ENCODE measurements at places on chromosomes 13 and 19.
A peak's percentile ranks its signal among the peaks of the same experiment; 100 is the strongest.

GRCh38 chr13:59178344-59178743 lies 985.4 kb downstream of the DIAPH3 start:
- no peak for ATAC-seq

DNA sequence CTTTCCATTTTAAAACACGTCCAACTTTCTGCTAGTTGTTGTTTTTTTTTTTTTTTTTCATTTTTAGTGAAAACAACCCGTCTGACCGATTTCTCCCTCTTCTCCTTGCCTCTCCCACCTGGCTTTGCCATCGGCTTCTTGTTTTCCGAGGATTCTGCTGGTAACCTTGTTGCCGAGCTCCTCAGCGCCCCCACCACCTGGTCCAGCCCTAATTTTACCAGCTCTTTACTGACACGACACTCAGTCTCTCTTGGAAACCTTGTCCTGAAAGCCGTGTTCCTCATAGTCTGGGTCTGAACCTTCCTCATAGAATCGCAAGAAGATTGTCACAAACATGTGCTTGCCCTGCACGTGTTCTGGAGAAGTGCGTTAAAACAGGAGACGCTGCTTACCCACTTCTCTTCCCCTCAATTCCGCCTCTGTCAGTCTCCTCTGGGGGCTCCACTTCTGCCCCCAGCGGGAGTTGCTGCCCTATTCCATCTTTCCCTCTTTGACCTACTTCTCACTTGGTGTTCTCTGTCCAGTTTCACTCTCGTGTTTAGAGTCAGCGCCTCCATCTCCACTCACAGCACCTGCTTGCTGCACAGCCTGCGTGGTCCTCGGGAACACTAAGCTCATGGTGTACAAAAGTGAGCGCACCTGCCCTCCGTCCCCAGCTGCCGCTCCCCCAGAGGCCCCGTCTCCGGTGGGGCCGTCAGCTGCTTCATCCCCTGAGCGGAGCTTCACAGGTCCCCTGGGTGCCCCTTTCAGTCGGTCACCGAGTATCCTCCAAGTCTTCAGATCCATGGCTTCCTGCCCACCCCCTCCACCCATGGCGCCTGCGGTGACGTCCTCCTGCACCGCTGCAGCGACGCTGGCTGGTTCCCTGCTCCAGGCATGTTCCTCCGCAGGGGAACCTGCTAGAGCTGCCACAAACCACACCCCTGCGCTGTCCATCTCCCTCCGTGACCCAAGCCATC lies 65.1 kb downstream of the TM9SF2 start:
- peak; percentile 22 for ATAC-seq

GRCh38 chr19:5313307-5313706 lies 27.3 kb downstream of the PTPRS start:
- ATAC-seq = no peak

- peak; percentile 55 for ATAC-seq
These were observed 146.2 kb downstream of the MYO16 start for GRCh38 chr13:108775597-108775996.

- ATAC-seq = no peak
These were observed 2.0 kb downstream of the ZNF792 start for GRCh38 chr19:34961775-34962686.

GRCh38 chr19:5096536-5096935 lies 127.6 kb downstream of the KDM4B start:
- no peak for ATAC-seq

DNA sequence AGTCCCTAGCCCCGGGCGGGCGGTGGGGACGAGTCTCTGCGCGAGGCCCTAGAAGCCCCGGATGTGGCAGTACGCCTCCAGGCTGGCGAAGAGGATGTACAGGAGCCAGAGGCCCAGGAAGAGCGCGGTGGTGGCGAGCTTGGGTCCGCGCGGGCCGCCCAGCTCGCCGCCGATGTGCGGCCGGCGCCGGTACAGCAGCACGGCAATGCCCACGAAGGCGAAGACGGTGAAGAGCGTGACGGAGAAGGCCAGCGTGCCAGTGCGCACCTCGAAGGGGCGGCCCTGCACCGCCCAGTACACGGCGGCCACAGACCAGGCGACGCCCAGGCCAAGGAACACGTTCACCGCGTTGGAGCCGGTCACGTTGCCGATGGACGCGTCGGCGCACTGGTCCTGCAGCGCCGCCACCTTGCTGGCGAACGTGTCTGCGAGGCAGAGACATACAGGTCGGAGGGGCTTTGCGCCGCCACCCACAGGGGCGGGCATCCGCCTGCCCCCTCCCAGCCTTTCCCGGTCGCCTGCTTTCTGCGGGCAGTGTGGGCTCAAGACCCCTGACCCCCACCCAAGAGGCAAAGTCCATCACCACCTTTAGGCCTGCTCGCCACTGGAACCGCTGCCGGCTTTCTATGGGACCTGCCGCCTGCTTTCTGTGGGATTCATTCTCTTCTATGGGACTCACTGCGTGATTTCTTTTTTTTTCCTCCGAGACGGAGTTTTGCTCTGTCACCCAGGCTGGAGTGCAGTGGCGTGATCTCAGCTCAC lies 10.9 kb upstream of the MEIS3 start:
- peak; percentile 0 for ATAC-seq
